ENCODE measurements at places on chromosomes 2 and 18.

GRCh38 chr18:6546229-6546628 is 131.5 kb upstream of the L3MBTL4 start:
- no peak for DNase-seq

GRCh38 chr18:37447962-37448888 is 117.4 kb downstream of the CELF4 start:
- DNase-seq = no peak

DNA sequence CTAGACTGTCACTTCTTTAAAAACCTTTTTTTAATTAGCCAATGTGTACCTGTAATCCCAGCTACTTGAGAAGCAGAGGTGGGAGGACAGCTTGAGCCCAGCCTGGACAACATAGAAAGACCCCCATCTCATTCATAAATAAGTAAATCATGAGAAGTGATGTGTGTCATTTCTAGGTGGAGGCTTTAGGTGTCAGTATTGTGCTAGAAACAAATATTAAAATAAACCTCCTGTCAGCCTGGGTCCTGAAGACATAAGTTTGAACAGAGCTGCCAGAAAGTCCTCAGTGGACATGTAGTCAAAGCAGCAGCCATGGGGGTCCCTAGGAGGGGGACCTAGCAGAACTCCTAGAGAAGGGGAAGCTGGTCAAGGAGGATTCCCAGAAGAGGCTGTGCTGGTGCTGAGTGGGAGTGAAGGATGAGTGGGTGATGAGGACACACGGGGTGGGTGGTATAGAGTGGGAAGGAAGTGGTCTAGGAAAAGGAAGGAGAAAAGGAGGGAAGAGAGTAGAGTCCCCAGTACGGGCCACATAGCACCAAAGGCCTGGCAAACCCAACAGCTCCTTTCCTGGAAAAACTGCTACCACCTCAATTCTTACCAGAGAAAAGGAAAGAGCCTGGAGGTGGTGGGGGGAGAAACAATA is 316.6 kb upstream of the NCKAP5 start:
- DNase-seq = no peak

DNA sequence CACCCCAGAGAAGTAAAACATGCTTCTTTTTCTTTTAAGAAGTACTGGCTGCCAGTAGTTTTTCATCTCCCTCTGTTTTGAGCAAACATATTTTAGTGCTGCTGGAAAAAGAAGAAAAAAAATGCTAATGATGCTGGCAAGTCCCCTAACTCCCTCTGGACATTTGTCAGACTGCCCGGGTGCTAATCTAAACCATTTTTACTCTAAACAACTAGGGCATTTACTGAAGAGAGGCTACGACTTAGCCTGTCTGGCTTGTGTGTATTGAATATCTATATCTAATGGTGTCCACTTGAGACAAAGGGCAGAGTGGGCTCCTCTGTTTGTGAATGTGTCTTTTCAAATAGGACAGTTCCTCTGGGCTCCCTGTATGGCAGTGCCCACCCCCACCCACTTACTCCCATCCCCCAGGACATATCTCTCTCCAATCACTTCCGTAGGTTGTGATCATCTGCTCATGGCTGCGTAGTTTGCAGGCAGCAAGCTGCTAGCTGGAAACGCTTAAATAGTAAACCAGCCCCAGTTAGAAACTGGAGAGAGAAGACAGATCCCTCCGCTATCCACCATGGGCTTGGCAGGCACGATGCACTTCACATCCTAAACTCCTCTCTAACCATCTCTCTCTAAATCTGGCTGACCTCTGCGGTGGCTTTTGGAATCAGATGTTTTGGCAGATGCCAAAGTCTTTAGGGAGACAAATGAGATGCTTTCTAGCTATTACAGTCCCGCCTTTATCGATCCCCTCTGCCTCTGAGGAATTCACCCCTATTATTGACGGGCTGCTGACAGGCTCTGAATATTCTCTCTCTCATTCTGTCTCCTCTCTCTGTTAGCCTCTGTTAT is 58.3 kb downstream of the DOCK10 start:
- peak; percentile 85 for DNase-seq

DNA sequence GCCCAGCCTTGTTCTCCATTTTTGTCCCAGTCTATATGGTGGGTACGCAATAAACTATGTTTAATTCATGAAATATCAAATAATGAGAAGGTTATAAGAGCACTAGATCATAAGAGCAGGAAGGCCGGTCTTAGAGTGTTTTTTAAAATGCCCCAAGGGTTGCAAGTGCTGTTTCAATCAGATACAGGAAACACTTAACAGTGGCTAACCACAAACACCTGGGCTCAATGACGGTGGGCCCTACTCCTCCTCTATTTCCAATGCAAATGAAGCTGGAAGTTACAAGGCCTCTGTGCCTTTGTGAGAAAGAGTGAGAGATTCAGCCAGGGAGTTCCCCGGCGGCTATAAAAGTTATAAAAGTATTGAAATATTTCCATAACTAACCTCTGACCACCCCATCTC is 18.9 kb upstream of the WDR33 start:
- no peak for DNase-seq

DNA sequence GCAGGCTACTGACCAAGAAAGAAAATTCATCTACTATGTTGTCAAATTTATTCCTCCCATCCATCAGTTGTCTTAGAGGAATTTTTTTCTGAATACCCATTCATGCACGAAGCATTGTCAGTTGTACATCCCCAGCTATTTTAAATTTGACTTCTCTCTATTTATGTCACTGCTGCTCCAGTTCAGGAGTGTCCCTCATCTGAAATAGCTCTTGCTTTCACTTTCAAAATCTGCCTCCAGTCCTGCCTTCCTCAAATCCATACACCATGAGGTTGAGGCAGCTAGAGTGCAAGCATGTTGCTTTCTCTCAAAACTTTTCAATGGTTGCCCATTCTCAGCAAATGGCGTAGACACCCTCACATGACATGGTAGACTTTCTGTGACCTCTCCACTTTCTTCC is 335.4 kb upstream of the CDH2 start:
- DNase-seq = no peak

- no peak for DNase-seq
Measured at GRCh38 chr2:12131975-12132374, 385.5 kb downstream of the LPIN1 start.

DNA sequence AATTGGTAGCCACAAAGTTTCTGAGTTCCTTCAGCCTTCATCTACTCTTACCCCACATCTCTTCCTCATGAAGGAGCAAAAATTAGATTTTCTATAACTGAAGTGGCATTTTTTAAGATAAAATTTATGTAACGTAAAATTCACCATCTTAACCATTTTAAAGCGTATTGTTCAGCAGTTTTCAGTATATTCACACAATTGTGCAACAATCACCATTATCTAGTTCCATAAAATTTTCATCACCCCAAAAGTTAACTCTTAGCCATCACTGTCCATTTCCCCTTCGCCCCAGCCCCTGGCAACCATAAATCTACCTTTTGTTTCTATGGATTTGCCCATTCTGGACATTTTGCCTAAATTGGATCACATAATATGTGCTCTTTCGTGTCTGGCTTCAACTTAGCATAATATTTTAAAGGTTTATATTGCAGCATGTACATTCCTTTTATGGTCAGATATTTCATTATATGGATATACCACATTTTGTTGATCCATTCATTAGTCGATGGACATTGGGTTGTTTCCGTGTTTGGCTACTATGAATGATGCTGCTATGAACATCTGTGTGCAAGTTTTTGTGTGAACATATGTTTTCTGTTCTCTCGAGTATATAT is 44.6 kb downstream of the ATIC start:
- DNase-seq = no peak

DNA sequence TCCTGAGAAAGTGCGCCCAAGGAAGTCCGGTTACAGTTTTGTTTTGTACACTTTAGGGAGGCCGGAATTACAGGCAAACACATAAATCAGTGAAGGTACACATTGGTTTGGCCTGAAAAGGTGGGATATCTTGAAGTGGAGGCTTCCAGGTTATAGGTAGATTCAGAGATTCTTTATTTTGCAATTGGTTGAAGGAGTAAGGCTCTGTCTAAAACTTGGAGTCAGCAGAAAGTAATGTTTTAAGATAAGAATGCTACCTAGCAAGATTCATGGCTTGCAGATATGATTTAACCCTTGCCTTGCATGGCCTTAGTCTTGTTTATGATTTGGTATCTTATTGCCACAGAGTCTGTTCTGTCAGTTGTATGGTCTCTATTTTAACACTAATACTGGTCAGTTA is 165.9 kb upstream of the NDUFV2 start:
- DNase-seq = no peak

DNA sequence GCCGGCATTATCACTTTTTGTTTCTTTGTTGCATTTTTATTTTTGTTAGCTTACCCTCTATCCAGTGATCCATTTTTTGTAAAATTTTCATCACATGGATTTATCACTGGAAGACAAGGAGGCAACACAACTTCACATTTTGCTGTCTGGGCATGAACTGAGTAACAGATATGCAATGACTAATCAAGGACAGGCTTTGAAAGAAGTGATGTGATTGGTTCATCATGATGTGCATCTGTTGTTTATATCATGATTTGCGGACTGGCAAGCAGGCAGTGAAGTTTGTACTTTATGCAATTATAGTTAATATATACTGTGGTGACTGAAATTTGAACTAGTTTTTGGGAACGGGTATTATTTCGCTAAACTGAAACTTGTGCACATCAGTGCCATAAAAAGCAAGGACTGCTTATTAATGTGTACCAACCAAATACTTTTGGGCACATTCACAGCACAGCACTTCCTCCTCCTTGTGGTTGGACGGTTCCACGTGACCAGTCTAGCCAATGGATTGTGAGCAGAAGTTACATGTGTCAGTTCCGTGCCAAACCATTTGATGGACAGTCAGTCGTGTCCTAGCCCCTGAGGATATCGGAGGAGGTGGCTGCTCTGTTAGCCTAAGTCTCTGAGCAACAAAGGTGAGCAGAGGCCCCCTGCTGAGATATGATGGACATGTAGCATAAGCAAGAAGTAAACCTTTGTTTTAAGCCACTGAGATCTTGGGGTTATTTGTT is 201.4 kb upstream of the SIX2 start:
- no peak for DNase-seq

DNA sequence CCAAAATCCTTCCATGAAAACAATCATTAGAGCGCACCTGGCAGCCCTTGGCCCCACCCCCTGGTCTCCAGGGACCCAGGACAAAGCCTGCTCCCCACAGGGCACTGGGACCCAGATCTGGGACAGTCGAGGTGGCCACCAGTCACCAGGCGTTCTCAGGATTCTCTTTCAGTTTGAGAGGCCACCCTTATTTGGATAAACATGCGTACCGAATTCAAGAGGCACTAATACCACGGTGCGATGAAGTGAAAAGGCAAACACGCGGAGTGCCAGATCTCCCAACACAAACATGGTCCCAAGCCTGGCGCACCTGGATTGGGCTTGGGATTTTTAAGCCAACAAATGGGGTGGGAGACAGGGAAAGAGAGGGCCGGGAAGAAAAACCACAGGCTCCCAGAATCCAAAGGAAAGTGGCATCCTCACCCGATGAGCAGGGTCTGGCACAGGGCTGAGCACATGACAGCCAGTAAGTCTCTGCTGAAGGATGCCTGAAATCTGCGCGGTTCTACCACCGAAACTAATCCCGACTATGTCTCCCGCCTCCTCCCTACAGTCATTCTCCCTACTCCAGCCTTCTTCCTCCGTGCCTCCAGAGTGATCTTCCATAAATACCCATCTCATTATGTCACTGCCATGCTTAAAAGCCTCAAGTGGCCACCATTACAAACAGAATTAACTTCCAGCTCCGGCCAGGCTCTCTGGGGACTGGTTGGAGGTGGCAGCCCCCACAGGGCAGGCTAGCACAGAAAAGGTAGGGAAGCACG is 60.9 kb upstream of the KLHL29 start:
- DNase-seq = peak; percentile 92

DNA sequence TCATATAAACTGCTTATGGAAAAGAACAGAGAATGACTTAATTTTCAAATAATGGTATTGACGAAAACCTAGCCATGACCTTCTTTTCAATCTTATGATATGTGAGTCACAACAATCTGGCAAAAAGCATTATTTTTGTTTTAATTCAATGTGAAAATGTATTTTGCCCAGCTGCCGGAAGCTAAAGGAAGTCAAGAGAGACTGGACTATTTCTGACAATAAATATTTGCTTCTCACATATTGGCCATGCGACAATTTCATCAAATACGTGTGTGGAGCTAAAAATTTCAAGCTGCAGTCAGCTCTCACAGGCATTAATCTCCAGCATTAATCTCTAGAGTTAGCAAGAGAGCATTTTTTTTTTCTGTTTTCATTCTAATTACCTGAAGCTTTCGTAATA is 881.0 kb downstream of the CPS1 start:
- DNase-seq = peak; percentile 7

- DNase-seq = no peak
Measured at GRCh38 chr2:105257981-105258380, 16.4 kb downstream of the GPR45 start.

DNA sequence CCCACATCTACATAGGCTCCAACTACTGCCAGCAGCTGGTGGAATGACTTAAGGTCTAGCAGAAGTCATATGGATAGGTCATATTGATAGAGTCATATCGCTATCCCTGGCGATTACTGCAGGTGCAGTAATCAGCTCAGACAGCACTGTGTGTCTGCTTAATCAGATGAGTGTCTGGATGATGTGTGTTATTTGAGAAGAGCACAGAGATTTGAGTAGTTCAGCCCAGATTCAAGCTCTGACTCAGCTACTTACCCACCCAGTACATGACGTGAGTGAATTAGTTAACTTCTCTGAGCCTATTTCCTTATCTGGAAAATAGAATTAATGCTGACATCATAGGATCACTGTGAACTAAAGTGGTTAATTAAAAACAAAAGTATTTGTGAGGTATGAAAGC is 78.9 kb downstream of the EHD3 start:
- no peak for DNase-seq

DNA sequence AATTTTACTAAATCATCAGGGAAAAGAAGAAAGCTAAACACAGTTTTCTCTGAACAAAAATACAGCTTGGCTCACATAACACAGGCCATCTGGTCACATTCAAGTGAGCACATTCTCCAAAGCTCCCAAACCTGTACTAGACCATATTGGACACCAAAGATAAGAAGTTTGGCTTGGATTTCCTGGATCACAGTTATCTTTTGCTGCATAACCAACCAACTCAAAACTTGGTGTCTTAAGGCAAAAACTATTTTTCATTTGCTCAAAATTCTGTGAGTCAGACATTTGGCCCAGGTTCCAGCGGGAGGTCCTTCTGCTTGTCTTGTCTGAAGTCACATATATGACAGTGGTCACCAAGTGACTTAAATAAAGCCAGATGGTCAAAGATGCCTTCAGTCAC is 83.2 kb downstream of the GYPC start:
- no peak for DNase-seq

DNA sequence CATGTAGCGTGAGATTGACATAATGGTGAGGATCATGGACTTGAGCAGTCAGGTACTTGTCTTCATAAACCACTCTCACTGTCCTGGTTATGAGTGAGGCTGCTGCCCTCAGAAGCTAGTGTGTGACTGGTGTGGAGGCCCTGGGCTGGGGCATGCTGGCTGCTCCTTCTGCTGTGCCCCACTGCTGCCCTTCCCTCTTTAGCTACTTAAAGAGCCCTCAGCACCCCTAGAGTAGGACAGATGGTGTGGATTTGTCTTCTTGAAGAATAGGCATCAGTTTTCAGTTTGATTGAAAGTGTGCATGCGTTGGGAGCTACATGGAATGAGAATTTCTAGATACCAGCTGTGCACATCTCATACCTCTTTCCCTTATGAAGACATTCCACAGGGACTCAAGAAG is 15.4 kb downstream of the CPLX4 start:
- no peak for DNase-seq

GRCh38 chr2:84055816-84056215 is 403.3 kb downstream of the SUCLG1 start:
- DNase-seq = no peak

All from NCI-H1092 treated with DMSO at 0.1 percent for 48 hours (cell line).